ENCODE measurements at places on chromosomes 11 and 22.

- DNase-seq = no peak
Measured at GRCh38 chr22:42064629-42065028, 6.0 kb downstream of the NAGA start.

GRCh38 chr11:68043349-68044144 is 4.7 kb downstream of the TCIRG1 start:
- DNase-seq = no peak

DNA sequence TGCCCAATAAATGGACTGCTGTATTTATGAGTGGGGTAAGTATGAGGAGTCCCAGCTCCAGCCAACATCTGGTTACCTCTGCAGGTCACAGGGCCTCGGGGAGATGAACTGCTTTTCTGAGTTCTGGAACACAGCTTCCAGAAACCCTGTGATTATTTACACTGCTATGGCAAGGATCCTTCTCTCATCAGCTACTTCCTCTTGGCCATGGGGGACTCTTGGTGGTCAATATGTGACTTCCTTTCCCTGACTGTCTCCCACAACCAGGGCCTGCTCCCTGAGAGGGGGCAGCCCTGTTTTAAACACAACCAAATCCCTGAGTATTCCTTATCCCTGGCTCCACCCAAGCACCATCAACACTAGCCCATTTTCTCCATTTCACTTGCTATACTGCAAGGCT is 10.0 kb downstream of the RHOG start:
- DNase-seq = no peak

DNA sequence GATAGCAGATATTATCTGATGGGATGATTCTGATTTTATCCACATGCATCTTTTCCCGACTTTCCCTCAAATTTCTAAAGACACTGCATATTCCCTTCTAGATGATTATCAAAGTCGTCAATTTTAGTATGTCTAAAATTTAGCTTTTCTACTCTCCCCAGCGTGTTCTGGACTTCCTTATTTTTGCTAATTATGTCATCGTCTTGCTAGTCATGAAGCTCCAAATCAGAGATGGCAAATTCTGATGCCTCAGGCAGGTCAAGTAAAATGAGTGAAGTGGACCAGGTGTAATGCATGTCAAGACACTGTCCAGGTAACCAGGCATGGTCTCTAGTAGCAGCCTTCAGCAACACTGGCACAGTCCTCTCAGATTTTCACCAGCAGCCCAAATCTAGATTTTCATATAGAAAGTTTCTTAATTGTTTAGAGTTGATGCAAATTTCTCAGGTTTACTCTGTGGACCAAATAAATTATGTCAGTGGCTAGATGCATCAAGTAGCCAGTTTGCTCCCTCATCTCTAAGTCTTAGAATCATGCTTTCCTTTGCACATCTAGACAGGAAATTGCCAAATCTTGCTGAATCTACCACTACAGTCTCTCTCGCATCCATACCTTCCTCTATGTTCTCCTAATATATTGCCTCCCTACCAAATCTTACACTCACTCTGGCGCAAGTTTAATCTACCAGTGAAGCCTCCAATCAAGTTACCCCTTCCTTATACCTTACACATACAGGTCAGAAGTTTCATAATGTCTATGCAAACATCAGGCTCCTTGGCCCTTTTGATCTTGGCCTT is 10.6 kb downstream of the HSD17B12 start:
- DNase-seq = no peak

GRCh38 chr11:110720431-110721275 is 8.4 kb upstream of the ARHGAP20 start:
- no peak for DNase-seq

GRCh38 chr11:118010738-118011461 is 24.7 kb downstream of the IL10RA start:
- no peak for DNase-seq

- no peak for DNase-seq
Measured at GRCh38 chr11:120400564-120401364, 64.6 kb downstream of the ARHGEF12 start.

GRCh38 chr11:116348226-116348625 is 424.6 kb downstream of the BUD13 start:
- DNase-seq = no peak

DNA sequence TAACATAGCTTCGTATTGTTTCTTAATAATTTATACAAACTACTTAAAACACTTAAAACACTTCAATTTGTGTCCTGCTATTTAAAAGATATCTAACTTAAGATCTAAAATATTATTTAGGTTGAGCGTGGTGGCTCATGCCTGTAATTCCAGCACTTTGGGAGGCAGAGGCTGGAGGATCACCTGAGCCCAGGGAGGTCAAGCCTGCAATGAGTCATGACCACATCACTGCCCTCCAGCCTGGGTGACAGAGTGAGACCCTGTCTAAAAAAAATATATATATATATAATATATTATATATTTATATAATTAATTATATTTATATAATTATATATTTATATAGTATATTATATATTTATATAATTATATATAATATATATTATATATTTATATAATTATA is 4.2 kb upstream of the CTR9 start:
- DNase-seq = no peak

- no peak for DNase-seq
Measured at GRCh38 chr22:21445437-21446127, 21.6 kb upstream of the TMEM191C start.

DNA sequence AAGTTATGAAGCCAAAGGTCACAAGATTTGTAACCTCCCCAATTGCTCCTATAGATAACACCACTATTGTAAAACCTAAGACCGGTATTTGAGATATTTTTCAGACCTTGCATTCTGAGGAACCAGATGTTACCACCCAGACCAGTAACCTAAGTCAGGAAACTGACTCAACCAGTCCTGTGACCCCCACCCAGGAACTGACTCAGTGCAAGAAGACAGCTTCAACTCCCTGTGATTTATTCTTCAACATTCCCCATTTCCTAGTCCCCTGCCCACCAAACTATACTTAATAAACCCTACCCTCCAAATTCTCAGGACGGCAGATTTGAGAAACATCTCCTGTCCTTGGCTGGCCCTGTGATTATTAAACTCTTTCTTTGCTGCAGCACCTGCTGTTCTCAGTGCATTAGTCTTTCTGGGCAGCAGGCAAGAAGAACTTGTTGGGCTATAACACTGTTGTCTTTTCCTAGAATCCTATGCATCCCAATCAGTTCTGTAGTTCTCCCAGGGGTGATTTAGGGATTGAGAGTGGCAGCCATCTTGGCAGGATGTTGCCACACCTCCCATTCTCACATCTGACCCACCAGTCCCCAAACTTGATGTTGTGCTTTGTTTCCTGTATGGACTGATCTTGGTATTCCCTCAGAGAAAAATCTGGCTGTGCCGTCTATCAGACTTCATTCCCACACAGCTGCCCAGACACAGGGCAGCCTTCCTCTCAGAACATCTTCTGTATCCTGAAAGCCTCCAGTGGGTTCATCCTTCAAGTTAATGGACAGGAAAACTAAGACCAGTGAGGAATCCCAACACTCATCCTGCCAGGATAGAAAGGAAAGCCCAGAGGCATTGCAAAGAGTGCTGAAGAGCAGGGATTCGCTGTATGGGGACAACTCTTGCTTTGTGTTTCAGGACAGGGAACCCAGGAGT is 104.0 kb downstream of the PDE2A start:
- no peak for DNase-seq

- peak; percentile 65 for DNase-seq
Measured at GRCh38 chr22:20319041-20319744, 667 bp downstream of the DGCR6L start.
